ENCODE measurements at places on chromosomes 4 and X.

DNA sequence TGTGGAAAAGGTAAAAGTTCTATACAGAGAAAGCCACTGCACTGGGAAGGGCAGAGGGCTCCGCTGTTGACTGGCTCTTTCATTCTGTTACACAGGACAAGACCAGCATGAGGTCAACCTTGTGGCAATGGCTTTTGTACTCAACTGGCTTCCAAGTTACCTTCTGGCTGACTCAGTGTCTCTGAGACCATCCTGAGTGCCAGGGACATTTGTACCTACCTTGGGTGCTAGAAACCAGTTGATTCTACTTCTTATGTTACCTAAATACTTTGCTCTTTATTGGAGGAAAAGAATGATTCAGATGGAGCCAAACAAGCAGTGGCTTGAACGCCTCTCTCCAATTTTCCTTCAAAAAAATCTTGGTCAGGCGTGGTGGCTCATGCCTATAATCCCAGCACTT is 123.2 kb downstream of the RBM47 start:
- no peak for DNase-seq

DNA sequence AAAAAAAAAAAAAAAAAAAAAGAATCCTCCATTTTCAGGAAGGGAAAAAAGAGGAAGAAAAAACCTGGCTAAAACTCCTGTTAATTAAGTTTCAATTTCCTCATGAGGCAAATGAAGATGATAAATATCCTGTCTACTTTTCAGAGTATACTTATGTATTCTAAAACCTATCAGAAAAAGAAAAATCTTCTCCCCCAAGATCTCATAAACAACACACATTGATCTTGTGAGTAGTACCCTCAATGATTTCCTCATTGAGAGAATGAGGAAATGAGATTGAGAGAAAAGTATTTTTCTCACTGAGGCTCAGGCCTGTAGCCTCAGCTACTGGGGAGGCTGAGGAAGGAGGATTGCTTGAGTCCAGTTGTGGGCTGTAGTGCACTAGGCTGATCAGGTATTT is 146.7 kb downstream of the TET2 start:
- DNase-seq: no peak

GRCh38 chr4:3498901-3499510 is 33.2 kb downstream of the LRPAP1 start:
- no peak for DNase-seq

- DNase-seq: no peak
These were observed 32.5 kb downstream of the SORBS2 start for GRCh38 chr4:185779517-185779916.

- no peak for DNase-seq
These were observed 39.8 kb upstream of the TMEM131L start for GRCh38 chr4:153426207-153426885.

GRCh38 chrX:31128855-31129254 is 57.0 kb upstream of the FTHL17 start:
- DNase-seq: no peak

GRCh38 chrX:22739276-22739675 is 260.5 kb upstream of the DDX53 start:
- DNase-seq: no peak

GRCh38 chr4:149896432-149896831 is 80.8 kb upstream of the IQCM start:
- no peak for DNase-seq

- no peak for DNase-seq
These were observed 672 bp downstream of the TCEAL3 start for GRCh38 chrX:103608306-103608963.

GRCh38 chr4:5066101-5066500 is 14.8 kb downstream of the STK32B start:
- DNase-seq: no peak

GRCh38 chrX:31057691-31058090 is 14.2 kb downstream of the FTHL17 start:
- DNase-seq: no peak

GRCh38 chr4:109902559-109903251 is 10.0 kb upstream of the EGF start:
- no peak for DNase-seq

- DNase-seq: no peak
These were observed 8.3 kb upstream of the SPP1 start for GRCh38 chr4:87967193-87967592.

GRCh38 chrX:152817078-152817764 is 13.3 kb downstream of the CETN2 start:
- no peak for DNase-seq

DNA sequence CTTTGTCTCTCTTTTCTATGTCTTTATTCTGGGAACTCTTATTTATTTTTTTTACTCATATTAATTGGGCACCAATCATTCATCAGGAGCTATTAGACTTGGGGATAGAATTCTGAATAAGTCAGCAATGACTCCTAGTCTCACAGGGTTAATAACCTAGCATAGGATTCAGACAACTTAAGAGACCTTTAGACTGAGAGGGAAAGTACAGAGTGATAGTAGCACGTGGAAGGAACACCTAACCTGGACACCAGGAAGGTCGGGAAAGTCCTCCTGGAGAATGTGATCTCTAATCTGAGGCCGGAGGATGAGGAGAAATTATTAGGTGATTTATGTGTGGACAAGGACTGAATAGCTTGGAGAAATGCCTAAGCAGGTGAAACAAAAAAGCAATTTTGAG is 3.9 kb upstream of the SYNPO2 start:
- DNase-seq: no peak

- DNase-seq: no peak
These were observed 103.7 kb upstream of the KLF3 start for GRCh38 chr4:38560340-38560739.

DNA sequence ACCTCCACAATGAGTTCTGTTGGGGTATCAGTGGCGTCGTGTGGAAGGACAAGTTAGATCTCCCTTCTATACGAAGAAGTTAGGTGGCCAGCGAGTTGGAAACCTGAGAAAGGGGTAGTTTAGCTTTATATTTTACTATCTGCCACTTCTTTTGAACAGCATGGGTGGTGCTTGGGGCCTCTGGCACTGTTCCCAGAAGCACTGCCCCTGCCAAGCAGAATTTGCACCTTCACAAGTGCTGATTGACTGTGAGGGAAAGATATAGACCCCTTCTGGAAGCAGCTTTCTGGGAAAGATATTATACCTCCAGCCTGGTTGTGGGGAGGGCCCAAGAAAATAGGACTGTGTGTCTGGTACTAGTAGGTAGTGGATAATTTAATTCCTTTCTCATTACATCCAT is 246.9 kb downstream of the FBXO8 start:
- no peak for DNase-seq

DNA sequence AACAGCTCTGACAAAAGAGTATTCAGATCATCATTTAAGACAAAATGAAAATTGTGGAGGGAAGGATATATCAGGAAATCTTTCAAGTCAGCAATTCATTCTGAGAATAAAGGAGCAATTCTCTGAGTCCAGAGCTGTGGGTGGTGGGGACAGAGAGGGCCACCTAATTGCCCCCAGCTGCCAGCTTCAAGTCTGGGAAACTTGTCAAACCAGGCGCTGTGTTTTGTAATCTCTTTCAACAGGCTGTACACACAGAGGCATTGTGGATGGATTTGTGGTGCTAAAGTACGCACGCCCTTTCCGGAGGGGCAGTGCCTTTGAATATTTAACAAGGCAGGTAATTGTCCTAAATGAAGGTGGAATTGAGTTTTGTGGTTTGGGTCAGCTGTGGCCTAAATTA is 591.1 kb upstream of the BOD1L1 start:
- no peak for DNase-seq

DNA sequence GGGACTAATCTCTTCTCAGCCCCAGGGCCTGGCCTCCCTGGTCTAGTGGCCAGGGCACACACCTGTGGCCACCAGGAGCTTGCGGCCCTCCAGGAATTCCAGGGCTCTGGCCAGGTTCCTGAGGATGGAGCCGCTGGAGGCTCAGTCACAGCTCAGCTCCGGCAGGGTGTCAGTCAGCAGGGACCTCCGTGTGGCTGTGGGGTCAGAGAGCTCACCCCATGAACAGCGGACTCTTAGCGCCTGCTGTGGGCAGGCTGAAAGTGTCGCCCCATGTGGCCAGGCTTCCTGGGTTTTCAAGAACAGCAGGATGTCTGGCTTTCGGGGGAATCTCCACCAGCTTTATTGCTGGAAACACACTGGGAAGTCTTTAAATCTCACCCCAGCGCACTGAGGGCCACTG is 19.3 kb upstream of the SH3TC1 start:
- DNase-seq: no peak

- no peak for DNase-seq
These were observed 12.4 kb downstream of the EPGN start for GRCh38 chr4:74320559-74321118.

DNA sequence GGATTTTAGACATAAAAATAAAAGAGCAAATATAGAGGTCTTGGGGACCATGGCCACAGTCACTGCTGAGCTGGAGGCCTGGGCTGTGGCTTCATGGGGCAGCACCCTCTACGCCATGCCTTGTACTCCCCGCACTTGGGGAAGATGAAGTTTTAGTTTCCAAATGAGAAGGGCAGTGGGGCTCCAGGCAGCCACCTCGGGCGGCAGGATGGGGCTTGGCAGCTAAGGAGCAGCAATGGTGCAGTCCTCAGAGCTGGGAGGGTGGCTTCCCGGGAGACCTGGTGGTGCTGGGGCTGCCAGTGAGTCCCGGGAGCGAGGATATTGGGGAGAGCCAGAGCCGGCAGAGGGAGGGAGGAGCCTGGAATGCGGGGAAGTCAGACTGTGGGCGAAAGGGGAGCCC is 2.4 kb downstream of the CXCR3 start:
- DNase-seq: no peak

DNA sequence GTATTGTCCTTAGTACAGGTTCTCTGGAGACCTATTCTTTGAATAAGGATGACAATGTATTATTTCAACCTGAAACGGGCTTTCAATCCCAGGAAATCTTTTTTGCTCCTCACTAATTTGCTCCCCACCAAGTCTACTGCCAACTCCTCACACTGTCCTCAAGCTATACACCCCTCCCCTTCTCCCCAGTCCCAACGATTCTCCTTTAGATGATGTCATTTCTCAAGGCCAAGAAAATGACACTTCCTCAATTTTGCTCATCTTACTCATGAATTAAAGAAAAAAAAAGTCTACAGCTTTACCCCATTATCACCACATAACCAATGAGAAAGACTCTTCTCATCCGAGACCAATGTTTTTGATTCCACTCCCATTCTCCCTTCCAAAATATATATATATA is 20.6 kb downstream of the AP1S2 start:
- no peak for DNase-seq

- no peak for DNase-seq
These were observed 21.2 kb upstream of the PDE6B start for GRCh38 chr4:604131-604530.

GRCh38 chr4:53098681-53099121 is 236.6 kb downstream of the RASL11B start:
- no peak for DNase-seq

DNA sequence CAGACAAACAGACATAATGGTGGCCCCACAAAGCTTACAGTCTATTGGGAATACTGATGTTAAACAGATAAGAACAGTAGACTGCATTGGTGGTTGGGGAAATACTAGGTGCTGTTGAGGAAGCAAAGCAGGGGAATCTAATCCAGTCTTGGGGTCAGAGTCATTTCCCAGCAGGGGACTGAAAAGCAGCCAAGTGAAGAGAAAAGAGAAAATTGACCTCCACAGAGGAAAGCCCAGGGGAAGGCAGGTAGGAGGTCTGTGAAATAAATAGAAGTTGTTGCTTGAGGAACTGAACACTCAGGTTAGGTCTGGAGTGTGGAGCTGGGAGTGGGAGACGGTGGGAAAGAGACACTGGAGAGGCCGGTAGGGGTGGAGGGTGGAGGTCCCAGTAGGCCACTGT is 33.0 kb upstream of the LEF1 start:
- no peak for DNase-seq

- DNase-seq: no peak
These were observed 100.7 kb upstream of the HCCS start for GRCh38 chrX:11010476-11010875.

GRCh38 chrX:68710870-68711576 is 63.6 kb downstream of the STARD8 start:
- DNase-seq: peak; percentile 62

GRCh38 chr4:152180369-152180768 is 355.5 kb downstream of the FBXW7 start:
- DNase-seq: no peak
